ENCODE measurements at places on chromosomes 16 and 17. TPM values are rescaled to one million over a fixed set of nuclear protein-coding genes. Genes with fewer than 3 reads are reported as not detected.

Gene DCTPP1
- total RNA-seq, result 29.3 TPM

Gene MPP2
- total RNA-seq, result 1.1 TPM

Gene HOXB9
- total RNA-seq, result 0.30 TPM

DNA sequence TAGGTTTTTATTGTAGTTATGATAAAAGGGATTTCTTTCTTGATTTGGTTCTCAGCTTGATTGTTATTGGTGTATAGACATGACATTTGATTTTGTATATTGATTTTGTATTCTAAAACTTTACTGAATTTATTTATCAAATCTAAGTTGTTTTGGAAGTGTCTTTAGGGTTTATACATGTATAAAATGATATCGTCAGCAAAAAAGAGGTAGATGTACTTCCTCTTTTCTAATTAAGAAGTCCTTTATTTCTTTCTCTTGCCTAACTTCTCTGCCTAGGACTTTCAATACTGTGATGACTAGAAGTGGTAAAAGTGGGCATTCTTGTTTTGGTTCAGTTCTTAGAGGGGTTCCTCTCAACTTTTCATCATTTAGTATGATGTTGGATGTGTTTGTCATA lies 487.3 kb upstream of the KIF2B start:
- H3K36me3 ChIP-seq, result no peaks in the 10 kb centered on the region
- no peaks in the 10 kb centered on the region for H3K27me3 ChIP-seq
- no peaks in the 10 kb centered on the region for H3K4me1 ChIP-seq
